ENCODE measurements at places on chromosomes 3 and 15.

DNA sequence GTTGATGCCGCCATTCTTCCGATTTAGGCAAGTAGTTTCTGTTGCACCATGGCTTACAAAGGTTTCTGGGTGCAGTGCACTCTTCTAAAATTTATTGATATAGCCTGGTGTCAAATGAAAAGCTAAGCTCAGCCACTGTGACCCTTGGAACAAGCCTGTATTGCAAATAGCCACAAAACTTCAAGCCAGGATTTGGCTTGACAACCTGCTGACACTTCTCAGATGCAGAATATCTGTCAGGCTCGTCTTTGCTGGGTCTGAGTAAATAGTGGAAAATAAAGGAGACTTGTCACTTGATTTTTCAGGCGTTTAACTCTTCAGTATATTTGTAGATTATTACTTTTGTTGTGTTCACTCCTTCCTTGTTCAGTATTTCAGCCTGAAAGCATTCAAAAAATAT, 871.8 kb downstream of the OTOL1 start:
- DNase-seq, result no peak

DNA sequence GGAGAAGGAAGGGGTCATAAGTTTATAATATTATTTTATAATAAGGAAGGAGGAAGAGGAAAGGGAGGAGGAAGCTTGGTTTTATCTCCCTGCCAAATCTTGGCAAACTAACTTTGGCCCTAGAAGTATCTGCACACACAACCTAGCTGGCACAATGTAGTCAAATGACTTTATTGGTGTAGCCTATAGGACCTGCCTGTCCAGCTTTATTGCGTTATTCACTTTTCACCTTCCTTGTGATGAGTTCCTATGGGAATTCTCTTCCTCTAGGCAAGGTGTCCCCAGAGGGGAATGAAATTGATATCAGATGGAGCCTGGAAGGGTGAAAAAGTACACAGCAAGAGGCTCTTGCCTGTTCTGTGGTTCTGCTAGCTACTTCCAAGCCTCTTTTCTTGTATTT, 111.2 kb upstream of the SLC25A36 start:
- no peak for DNase-seq

- DNase-seq, result no peak
Observed at GRCh38 chr3:67808906-67809305, 154.5 kb upstream of the SUCLG2 start.

- DNase-seq, result no peak
Observed at GRCh38 chr15:56678571-56678970, 54.7 kb downstream of the ZNF280D start.

DNA sequence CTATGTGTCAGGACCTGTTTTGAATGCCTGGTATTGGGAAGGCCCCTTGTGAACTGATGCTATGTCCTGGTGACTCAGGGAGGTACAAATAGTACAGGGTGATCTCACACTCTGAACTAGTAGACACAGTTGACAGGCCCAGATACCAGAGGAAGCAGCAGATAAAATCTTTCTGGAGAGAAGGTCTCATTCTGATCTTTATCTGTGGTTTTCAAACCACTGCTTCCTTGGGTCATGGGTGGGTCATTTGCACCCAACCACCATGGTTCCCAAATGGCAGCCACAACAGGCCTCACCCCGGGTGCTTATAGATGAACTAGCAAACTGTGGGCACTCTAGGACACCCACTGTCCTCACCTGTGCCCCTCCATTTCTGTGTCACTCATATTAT, 43.4 kb downstream of the PXYLP1 start:
- DNase-seq, result peak; percentile 29

DNA sequence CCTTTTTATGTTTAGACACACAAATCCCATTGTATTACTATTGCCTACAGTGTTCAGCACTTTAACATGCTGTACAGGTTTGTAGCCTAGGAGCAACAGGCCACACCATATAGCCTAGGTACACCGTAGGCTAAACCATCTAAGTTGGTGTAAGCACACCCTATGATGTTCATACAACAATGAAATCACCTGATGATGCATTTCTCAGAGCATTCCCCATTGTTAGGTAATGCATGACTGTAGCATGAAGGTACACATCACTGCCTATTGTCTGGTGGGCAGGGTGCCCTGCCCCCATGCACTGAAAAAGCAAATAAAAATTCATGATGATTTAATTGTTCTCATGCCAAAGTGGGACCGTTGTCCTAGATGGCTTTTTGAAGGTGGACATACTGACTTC, 183.6 kb downstream of the AGBL1 start:
- no peak for DNase-seq
